ENCODE measurements at places on chromosomes 4 and X.

- peak; percentile 69 for DNase-seq
Observed at GRCh38 chr4:74376888-74377483, 12.0 kb downstream of the EREG start.

- peak; percentile 64 for DNase-seq
Observed at GRCh38 chrX:45347877-45348276, 147.2 kb upstream of the DIPK2B start.

GRCh38 chrX:16394290-16394689 is 227.0 kb downstream of the MAGEB17 start:
- DNase-seq, result no peak

DNA sequence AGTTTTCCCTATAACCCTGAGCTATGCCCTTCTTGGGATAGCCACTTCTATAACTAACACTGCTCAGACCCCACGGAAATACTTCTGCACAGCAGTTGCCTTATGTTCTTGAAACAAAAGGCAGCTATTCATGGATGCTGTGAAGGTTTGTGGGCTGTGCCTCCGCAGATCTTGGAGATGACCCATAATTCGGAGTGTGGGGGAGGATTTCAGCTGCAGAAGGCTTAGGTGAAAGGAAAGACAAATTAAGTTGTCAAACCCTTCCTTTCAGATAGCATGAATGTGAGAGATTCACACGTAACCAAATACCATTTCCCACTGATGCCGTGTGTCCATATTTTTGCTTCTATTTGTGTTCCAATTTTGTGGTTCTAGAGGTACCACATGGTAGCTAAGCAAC is 38.1 kb upstream of the NYX start:
- DNase-seq, result no peak

DNA sequence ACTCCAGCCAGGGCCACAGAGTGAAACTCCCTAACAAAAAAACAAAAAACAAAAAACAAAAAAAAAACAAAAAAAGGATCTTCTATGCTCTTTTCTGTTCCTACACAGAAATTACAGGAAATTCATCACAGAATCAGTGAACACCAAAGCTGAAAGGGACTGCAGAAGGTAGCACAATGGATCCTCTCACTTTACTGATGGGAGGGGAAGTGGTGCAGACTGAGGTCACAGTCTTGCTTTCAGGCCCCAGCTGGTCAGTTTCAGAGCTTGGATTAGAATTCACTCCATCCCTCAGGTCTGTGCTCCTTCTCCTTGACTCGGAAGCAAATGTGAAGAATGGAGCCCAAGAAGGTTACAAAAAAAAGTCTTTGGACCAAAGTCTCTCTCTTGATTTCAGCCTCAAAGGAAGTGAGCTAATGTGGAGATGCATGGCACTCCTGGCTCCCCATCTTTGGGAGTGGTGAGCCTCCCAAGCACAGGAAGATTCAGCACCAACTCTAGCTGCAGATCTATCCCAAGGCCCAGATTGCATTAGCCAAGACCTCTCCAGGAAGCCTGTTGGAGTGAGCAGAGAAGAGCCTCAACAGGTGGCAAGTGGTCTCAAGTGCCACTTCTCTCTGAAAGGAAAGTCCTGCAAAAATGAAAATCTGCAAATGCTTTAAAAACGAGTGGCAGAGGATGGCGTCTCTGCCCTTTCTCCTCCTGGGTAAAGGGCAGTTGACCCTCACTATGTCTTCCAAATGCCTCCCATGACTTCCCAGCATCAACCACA is 176.0 kb downstream of the MAML3 start:
- no peak for DNase-seq

DNA sequence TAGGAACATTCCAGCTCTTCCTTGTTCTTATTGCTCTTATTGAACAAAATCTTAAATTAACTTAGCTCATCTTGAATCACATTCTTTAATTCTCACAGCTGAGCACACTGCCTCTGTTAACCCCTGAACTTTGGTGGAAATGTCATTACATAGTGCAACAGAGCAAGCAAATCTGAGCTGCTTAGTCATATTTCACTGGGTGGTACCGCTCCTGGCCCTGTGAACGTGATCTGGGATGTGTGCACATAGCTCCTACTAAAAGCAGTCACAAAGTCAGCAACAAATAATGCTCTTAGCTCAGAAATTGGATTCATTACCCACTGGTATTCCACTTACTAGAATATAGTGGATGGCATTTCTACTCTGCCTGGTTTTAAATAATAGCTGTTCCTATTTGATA is 27.9 kb downstream of the ARHGEF6 start:
- peak; percentile 32 for DNase-seq

DNA sequence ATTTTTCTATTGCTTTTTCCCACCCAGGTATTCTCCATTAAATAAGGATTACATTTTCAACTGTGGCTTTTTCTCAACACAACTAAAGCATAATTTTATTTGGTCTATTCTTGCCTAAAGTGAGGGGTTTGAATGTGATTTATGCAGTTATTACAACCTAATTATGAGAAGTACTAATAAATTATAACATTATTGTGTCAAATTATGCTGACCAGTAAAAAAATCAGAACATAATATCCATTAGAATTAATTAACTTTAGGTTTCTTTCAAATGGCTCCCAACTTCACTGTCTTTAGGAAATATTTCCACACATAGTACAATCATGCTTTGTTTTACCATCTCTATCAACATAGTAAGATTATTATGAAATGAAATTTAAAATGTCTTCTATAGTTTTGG is 1293.9 kb downstream of the FSTL5 start:
- no peak for DNase-seq

DNA sequence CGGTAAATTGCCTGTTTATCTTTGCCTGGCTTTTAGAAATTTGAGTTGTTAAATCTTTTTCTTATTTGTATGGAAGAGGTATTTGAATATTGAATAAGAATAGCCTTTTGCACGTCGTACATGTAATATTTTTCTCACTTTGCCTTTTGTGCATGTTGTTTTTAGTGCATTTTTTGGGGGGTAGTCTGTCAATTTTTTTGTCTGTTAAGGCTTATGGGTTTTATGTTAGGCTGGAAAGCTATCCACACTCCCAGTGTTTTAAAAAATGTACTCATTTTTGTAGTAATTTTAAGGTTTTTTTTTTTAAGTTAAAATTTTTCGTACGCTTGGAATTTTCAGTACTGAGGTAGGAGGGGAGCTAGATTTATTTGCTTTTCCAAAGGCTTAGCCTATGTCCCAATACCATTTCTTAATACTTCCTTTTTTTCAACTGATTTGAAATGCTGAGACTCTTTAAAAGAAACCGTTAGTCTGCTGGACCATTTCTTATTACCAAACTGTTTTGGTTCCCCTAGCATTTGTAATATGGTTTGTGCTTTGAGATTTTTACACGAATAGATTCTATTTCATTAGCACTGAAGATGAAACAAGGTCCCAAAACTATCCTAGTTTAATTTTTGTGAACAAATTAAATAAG is 1.3 kb downstream of the HERC5 start:
- DNase-seq, result no peak

DNA sequence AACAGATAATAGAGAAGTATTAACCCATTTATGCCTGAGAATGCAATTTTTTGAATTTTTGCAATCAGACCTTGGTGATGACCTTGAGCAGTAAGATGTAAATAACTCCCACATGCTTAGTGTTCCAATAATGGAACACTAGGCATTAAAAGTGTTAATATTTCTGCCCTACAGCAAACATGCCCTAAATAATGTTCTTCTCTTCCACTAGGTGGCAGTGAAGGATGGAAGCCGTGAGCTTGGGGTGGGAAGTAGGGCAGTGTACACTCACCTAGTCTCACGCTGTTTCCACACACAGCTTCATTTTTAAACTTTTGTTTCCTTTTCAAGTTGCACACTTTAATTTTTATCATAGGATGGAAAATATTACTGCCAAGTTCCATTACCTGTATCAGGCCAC is 613.1 kb upstream of the HS3ST1 start:
- no peak for DNase-seq

- peak; percentile 76 for DNase-seq
Observed at GRCh38 chrX:74104356-74105015, 199.5 kb upstream of the ZCCHC13 start.

DNA sequence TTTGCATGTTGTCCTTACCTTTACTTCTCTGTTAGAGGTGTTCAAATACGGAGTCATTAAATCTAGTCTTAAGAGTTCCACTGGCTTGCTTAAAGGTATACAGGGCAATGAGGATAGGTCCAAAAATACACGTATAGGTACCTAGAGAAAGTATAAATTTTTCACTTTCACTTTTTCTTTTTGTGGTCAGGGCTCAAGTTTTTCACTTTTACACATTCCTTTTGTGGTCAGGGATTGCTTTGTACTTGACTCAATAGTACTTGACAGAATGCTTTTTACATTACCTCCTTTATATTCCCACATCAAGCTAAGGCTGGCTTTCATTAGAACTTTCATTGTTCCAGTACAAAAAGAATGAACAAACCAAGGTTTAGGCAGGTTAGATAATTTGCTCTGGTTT is 21.7 kb downstream of the TMEM184C start:
- no peak for DNase-seq

GRCh38 chr4:111499291-111499690 is 646.0 kb upstream of the FAM241A start:
- DNase-seq, result no peak

- DNase-seq, result no peak
Observed at GRCh38 chr4:10097906-10098779, 18.5 kb downstream of the WDR1 start.

DNA sequence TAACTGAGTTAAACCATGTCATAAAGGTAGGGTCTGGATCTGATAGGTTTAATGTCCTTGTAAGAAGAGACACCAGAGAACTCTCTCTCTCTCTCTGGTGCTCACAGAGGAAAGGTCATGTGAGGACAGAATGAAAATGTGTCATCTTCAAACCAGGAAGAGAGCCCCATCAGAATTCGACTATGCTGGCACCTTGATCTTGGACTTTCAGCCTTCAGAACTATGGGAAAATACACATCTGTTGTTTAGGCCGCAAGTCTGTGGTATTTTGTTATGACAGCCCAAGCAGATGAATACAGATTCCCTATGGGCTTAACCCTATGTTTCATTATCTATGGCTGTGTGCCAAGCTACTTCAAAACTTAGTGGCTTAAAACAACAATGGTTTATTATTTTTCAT is 105.5 kb upstream of the DDIT4L start:
- DNase-seq, result peak; percentile 5

DNA sequence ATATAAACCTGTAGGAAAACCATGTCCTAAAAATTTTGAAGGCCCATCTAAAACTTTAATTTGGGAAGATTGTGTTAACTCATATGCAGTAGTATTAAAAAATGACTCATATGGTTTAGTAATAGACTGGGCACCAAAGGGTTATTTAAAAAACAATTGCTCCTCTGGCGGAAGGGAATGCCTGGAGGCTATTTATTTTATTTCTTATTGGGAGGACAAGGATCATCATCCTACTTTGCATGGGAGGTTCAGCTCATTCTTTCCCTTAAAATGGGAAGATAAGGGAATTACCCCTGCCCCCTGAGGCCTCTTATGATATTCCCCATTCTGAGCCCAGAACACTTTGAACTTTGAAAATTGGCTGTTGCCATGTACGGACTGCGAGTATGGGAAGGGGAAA is 29.7 kb upstream of the MGST2 start:
- peak; percentile 45 for DNase-seq

DNA sequence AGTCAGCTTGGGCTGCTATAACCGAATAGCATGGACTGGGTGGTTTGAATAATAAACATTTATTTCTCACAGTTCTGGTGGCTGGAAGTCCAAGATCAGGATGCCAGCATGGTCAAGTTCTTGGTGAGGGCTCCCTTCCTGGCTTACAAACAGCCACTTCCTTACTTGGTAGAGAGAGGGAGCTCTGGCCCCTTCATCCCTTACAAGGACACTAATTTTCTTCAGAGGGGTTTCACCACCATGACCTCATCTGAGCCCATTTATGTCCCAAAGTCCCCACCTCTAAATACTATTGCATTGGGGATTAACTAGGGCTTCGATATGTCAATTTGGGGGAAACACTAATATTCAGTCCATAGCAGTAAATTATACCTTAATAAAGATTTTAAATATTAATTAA is 61.8 kb downstream of the CLNK start:
- peak; percentile 10 for DNase-seq

DNA sequence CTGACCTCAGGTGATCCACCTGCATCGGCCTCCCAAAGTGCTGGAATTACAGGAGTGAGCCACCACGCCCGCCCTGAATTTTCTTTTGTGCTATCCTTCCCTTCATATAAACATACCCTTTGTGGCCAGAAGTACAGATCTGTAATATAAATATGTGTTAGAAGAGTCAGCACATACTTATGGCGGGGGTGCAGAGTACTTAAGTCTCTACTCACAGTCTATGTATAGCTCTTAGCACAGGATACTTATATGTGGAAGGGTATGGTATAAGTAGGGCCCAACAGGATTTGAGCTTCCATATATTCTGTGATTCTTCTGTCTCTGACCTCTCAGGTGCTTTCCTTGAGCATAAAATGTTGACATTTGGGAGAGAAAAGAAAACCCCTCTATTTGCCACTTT is 18.2 kb downstream of the CXorf58 start:
- no peak for DNase-seq

GRCh38 chrX:69389101-69389501 is 115.0 kb upstream of the NALF2 start:
- DNase-seq, result no peak

DNA sequence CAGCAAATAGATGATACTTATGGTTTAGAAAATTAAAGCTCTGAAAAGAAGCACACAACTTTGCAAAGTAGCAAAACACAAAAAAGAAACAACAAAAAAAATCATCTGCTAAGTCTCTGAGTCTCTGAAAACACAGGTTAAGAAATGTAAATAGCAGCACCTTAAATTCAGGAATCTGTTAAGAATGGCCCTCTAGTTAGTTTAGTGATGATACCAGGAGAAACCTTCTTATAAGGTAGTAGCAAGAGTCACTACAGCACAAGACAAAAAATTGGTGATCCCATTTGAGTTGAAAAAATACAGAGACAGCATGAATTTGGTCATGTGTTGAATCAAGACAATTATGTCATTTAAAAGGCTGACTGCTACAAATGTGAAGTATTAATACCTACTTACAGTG is 308.2 kb upstream of the ADGRL3 start:
- no peak for DNase-seq

GRCh38 chr4:174170091-174170490 is 113.4 kb downstream of the FBXO8 start:
- DNase-seq, result no peak

DNA sequence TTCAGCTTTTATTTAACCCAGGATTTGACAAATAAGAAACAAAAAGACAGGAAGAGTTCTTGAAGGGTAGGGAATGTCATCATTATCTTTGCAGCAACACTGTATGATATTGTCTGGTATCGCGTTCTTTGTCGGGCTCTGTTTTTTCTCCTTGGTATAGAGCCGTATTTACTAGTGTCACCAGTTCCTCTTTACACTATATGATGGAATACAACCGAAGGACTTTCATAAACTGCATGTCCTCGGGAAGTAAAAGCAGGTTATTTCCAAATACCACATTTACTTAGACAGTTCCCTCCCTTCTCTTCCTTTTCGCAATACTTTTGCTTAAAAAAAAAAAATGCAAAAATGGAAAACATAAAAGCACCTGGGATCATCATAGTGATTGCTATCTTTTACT is 96.6 kb upstream of the IL13RA1 start:
- no peak for DNase-seq

DNA sequence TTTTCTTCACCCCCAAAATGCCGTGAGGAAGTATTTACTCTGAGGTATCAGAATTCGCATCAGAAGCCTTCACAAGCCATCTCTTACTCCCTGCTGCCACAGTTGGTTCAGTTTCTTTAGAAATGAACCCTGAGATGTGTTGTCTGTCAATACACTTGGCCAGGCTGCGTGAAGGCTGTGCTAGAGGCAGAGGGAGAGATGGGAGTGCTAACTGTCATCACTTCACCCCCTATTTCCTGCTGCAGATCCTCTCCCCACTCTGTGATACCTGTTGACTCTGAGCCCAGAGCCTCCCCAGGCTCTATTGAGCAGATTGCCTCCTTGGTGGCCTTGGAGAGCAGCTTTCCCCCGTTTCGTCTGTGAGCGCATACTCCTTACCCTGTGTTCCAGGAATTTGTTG is 34.8 kb downstream of the FHIP1A start:
- no peak for DNase-seq

All from bronchial epithelial cell (primary cell).